Regular cardiac myocyte (primary cell): ENCODE measurements at places on chromosomes 1 and 21. TPM values are rescaled to one million over a fixed set of nuclear protein-coding genes. Genes with fewer than 3 reads are reported as not detected.

NAV1 gene
- 23.0 and 30.7 TPM in 2 replicates for total RNA-seq

ODF2L gene
- total RNA-seq = 18.6 and 31.9 TPM in 2 replicates

MFSD2A gene
- total RNA-seq = 5.4 and 6.1 TPM in 2 replicates

HSPA13 gene
- 90.3 and 93.9 TPM in 2 replicates for total RNA-seq

THEM5 gene
- total RNA-seq = not detected in 2 replicates

SLX9 gene
- total RNA-seq = 6.5 and 30.1 TPM in 2 replicates

C1orf226 gene
- 0.19 and 0.56 TPM in 2 replicates for total RNA-seq

C4BPA gene
- total RNA-seq = not detected in 2 replicates

ASCL5 gene
- total RNA-seq = under 0.01 TPM in 1 of 2 replicates, not detected in the other

CELA3A gene
- total RNA-seq = not detected in 2 replicates

SPATA6 gene
- total RNA-seq = 2.1 and 4.8 TPM in 2 replicates

EDARADD gene
- total RNA-seq = under 0.01 and 0.19 TPM in 2 replicates

ZNF695 gene
- total RNA-seq = 0.56 and 3.3 TPM in 2 replicates

SERPINC1 gene
- not detected in 2 replicates for total RNA-seq

OR2C3 gene
- total RNA-seq = not detected in 2 replicates

ATP13A2 gene
- 16.9 and 52.5 TPM in 2 replicates for total RNA-seq

CIART gene
- 4.8 and 5.9 TPM in 2 replicates for total RNA-seq

GSTM1 gene
- 7.0 TPM in 1 of 2 replicates, not detected in the other for total RNA-seq
